Type B pancreatic cell (in vitro differentiated cells): ENCODE measurements at places on chromosomes 12 and 14.

- H3K36me3 ChIP-seq, result no peaks in the 10 kb centered on the region
- H3K4me1 ChIP-seq, result no peaks in the 10 kb centered on the region
- H3K4me3 ChIP-seq, result no peak overlapping the region
- no peak overlapping the region for H3K27ac ChIP-seq
Measured at GRCh38 chr14:50578433-50578832, 18.5 kb downstream of the ATL1 start.

DNA sequence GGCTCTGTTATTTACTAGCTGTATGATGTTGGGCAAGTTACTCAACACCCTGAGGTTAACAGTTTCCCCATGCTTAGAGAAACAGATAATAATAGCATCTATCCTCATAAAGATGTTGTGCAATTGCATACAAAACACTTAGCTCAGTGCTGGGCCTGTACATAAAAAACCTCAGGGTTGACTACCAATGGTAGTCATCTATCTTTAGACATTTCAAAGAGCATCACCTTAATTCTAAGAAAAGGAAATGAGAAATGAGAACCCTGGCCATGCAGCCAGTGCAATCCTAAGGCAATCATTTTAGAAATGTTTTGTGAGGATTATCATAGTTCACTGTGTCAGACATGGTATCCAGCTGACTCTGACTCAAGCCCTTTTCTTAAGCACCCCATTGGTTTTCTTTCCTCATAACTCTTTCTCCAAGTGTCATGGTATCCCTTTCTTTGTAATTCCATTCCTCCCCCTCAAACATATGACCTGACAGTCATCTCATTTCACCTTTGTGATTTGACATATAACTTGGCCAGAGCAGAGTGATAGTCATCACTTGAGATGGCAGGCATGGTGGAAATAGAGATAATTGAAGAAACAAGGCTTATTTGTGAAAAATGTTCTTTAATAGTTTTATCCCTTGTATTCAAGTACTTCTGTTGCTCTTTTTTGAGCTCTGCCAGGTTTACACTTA is 29.5 kb upstream of the OSBPL8 start:
- no peaks in the 10 kb centered on the region for H3K36me3 ChIP-seq
- no peaks in the 10 kb centered on the region for H3K4me1 ChIP-seq
- no peak for DNase-seq
- H3K27me3 ChIP-seq, result no peaks in the 10 kb centered on the region

DNA sequence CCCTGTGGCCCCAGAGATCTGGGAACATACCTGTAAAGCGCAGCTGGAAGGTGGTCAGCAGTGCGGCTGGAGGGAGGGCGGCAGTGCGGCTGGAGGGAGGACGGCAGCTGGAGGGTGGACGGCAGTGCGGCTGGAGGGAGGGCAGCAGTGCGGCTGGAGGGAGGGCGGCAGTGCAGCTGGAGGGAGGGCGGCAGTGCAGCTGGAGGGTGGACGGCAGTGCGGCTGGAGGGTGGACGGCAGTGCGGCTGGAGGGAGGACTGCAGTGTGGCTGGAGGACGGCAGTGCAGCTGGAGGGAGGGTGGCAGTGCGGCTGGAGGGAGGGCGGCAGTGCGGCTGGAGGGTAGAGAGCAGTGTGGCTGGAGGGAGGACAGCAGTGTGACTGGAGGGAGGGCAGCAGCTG is 23.5 kb downstream of the LRCOL1 start:
- H3K4me1 ChIP-seq, result peaks cover 3% of the 10 kb centered on the region
- H3K27ac ChIP-seq, result no peak overlapping the region
- no peak for DNase-seq
- peaks cover 4% of the 10 kb centered on the region for H3K36me3 ChIP-seq

DNA sequence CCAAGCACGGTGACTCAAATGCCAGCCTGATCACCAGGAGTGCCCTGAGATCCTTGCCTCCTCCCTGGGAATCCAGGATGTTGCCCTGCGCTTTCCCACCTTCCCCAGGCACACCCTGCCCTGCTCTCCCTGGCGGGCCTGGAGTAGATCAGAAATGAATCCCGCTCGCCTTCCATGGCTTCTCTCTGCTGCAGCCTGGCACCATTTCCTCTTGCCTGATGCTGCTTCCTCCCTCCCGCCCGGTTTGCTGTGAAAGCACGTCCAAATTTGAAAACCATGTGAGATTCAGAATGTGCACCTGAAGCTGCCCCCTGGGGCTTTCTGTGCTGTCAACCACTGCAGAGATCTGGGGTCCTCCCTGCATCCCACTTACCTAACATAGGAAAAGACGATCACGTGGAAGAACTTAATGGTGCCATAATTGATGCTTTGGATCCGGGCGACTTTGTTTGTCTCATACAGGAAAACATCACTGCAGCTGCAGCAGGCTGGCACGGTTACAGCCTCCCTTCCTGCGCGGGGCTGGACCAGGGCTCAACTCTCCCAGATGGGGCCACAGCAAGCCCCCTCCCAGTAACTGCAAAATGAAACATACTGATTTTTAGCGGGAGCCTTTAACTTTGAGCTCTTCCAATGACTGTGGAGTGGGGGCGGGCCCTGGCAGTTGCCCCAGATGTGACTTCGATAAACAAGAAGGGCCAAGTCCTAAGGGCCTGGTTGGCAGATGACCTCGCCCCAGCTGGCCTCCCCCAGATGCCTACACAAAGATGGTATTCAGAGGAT is 24.9 kb upstream of the C12orf76 start:
- H3K4me3 ChIP-seq, result no peak overlapping the region
- peaks cover 15% of the 10 kb centered on the region for H3K4me1 ChIP-seq
- no peak overlapping the region for H3K27ac ChIP-seq
- DNase-seq, result no peak
- H3K27me3 ChIP-seq, result peaks cover 9% of the 10 kb centered on the region

GRCh38 chr12:41917938-41918341 is 226.7 kb downstream of the GXYLT1 start:
- no peak for DNase-seq
- H3K27me3 ChIP-seq, result peaks cover 5% of the 10 kb centered on the region
- no peaks in the 10 kb centered on the region for H3K36me3 ChIP-seq
- H3K4me1 ChIP-seq, result peaks cover 28% of the 10 kb centered on the region
- H3K4me3 ChIP-seq, result peak overlapping the region; percentile 5

GRCh38 chr12:53737093-53737808 is 10.0 kb upstream of the CALCOCO1 start:
- no peaks in the 10 kb centered on the region for H3K36me3 ChIP-seq
- H3K27ac ChIP-seq, result no peak overlapping the region
- DNase-seq, result no peak
- H3K4me3 ChIP-seq, result peak overlapping the region; percentile 18
- H3K27me3 ChIP-seq, result peaks cover under 1% of the 10 kb centered on the region

DNA sequence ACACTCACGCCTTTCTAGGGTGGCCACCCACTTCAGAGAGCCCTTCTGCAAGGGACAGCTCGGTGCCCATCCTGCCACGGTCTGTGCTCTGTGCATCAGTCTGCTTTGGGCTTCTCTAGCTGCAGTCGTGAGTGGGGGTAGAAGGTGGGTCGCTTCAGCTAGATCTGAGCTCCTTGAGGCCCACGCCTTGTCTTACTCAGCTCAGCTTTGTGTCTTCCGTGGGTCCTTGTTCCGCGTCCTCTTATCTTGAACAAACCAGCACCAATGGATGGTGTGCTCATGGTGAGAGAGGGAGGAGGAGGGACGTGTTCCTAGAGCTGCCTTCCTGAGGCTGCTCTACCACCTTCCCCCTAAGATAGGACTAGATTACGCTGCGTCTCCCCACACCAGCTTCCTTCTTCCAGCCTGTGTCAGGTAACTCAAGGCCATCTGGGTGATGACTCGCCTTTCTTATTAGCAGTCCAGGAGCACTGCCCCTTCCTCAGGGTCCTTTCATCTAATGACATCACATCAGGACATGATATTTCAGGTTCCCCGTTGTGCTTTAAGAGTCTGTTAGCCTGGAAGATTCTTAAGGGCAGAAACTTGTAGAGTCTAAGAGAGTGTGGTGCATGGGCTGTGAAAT is 118.8 kb downstream of the TSPAN9 start:
- peaks cover 5% of the 10 kb centered on the region for H3K4me1 ChIP-seq
- peak overlapping the region; percentile 23 for H3K4me3 ChIP-seq
- peaks cover 59% of the 10 kb centered on the region for H3K27me3 ChIP-seq
- no peak overlapping the region for H3K27ac ChIP-seq
- H3K36me3 ChIP-seq, result peaks cover 4% of the 10 kb centered on the region

DNA sequence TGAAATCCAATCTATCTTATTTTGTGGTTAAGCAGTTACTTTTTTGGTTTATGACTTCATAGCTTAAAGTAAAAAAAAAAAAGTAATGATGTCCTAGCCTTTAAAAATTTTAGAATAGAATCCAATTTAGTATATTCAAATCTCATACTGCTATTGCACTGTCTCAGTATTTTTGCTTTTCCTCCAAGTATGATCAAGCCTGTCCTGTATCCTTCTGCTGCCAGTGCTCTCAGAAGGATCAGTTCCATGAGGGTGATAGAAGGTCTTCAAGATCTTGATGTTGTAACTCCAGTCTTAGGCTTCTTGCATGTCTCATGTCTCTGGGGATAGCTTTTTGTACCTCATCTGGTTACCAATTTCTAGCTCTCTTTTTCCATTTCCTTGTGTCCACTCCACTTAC is 324.2 kb upstream of the FAR2 start:
- H3K27ac ChIP-seq, result no peak overlapping the region
- H3K4me1 ChIP-seq, result no peaks in the 10 kb centered on the region
- H3K36me3 ChIP-seq, result no peaks in the 10 kb centered on the region
- H3K27me3 ChIP-seq, result peaks cover 3% of the 10 kb centered on the region
